ENCODE measurements at places on chromosomes 4 and X.

GRCh38 chr4:2395038-2395437, 23.4 kb downstream of the ZFYVE28 start:
- DNase-seq, result no peak

- DNase-seq, result no peak
Measured at GRCh38 chr4:119479180-119479808, 149.3 kb downstream of the PDE5A start.

- DNase-seq, result no peak
Measured at GRCh38 chr4:4627906-4628305, 86.1 kb upstream of the STX18 start.

DNA sequence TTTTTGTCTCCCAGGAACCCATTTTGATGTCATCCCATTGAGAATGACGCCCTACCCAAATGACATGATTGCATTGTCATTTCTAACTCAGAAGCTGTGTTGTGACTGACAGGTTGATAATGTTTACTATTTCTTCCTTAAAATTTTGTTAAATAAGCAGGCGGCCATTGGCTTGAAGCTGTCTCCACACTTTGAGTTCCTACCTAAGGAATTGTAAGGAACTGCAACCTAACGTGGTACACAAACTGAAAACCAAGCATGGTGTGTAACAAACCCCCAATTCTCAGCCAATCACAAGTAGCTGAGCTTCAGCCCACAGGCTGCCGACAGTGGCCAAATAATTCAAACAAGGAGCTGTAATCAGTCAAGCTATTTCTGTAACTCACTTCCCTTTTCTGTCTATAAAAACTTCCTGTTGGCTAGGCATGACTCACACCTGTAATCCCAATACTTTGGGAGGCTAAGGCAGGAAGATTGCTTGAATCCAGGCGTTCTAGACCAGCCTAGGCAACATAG, 2.9 kb upstream of the MND1 start:
- DNase-seq, result no peak

DNA sequence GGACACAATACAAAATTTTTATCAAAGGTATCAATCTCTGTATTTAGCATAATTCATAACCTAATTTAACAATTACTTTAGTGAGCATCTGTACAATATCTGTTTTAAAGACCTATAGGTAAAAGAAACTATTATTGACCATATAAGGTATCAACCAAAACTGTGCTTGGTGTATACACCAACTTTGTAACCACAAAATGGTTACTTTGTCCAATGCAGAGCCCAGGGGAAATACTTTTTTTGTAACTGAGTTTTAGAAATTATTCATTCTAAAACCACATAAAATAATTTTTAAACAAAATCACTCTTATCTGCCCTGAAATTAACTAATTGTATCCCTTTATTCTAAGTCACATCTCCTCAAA, 5.0 kb downstream of the CXXC4 start:
- DNase-seq, result no peak
